ENCODE measurements at places on chromosomes 4 and X. TPM values are rescaled to one million over a fixed set of nuclear protein-coding genes. Genes with fewer than 3 reads are reported as not detected.

DNA sequence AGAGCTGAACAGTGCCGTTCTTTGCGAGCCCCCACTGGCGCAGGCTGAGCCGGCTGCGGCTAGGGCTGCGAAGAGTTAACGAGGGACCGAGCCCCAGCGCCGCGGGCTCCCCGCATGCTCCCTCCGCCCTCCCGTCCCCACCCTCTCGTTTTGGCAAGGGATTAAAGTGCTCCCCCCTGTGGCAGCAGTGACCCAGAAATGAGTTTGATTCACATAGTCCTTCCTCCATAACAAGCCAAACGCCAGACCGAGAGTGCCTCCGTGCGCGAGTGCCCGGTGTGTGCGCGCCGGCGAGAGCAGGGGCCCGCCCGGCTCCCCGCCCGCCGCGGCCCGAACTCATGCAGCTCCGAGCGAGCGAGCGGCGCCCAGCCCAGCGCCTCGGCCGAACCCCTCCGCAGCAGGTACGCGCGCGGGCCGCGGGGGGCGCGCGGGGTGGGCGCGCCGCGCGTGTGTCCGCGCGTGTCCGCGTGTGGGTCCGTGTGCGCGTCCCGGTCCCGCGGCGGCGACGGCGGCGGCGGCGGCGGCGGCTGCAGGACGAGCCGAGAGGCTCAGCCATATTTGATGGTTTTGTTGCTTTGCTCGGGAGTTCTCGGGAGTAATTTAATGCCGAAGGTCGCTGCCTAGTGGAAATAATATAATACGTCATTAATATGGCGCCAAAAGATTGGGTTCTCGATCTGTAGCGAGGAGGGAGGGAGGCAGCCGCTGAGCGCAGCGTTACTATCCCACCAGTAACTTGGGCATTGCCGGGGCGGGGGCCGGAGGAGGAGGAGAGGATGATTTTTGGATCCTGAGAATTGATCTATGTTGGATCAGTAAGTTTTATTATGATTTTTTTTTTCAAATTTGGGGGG, at the start of gene JADE1:
Gene JADE1 (plus strand): TSS at position 224 of the 854 bp plus-strand sequence. CDS start 22,059 bp downstream, outside the sequence.
- peak; percentile 76 for DNase-seq

- no peak for DNase-seq
Measured at GRCh38 chr4:680551-680927, 6.2 kb downstream of the MYL5 start.

Gene TLL1
- total RNA-seq: 6.9 TPM

- no peak for DNase-seq
Measured at GRCh38 chrX:123665197-123665596, 67.7 kb downstream of the THOC2 start.
